ENCODE measurements at places on chromosomes 5 and 9. TPM values are rescaled to one million over a fixed set of nuclear protein-coding genes. Genes with fewer than 3 reads are reported as not detected.

Gene PDCD1LG2
- 17.0 TPM for total RNA-seq

Gene SUB1
- 189 TPM for total RNA-seq

DNA sequence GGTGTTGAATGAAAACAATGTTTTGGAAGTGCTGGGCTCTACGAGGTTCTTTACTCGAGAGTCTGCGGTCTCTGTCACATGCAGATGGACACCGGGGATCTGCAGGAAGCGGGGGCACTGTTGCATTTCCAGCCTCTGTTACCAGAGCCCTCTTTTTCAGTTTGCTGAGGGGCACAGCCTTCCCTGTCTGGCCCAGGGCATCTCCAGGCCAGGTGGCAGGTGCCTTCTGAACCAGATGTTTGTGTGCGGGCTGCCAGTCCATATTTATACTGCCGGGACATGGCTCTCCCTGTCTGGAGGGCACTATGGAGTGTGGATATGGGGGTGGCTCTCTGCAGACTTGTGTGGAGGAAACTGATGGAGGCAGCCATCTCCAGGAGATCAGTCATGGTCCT, 18.7 kb upstream of the POMT1 start:
- no peaks in the 10 kb centered on the region for H3K4me1 ChIP-seq
- no peaks in the 10 kb centered on the region for H3K27me3 ChIP-seq
- no peak overlapping the region for H3K27ac ChIP-seq

GRCh38 chr5:10158886-10159285, 90.8 kb downstream of the ATPSCKMT start:
- no peaks in the 10 kb centered on the region for H3K36me3 ChIP-seq
- no peaks in the 10 kb centered on the region for H3K27me3 ChIP-seq
- H3K4me3 ChIP-seq, result no peak overlapping the region
- H3K27ac ChIP-seq, result no peak overlapping the region
- no peak for DNase-seq
- H3K4me1 ChIP-seq, result no peaks in the 10 kb centered on the region

GRCh38 chr5:20032896-20033295, 44.9 kb upstream of the CDH18 start:
- no peaks in the 10 kb centered on the region for H3K27me3 ChIP-seq
- no peaks in the 10 kb centered on the region for H3K4me1 ChIP-seq
- H3K36me3 ChIP-seq, result no peaks in the 10 kb centered on the region
- H3K27ac ChIP-seq, result no peak overlapping the region
- DNase-seq, result no peak

GRCh38 chr5:172762214-172763119, 8.5 kb downstream of the DUSP1 start:
- no peak overlapping the region for H3K27ac ChIP-seq
- peaks cover 8% of the 10 kb centered on the region for H3K36me3 ChIP-seq
- no peak overlapping the region for H3K4me3 ChIP-seq

GRCh38 chr5:7897014-7897600, 28.2 kb downstream of the MTRR start:
- H3K27ac ChIP-seq, result no peak overlapping the region
- no peak overlapping the region for H3K4me3 ChIP-seq
- no peaks in the 10 kb centered on the region for H3K4me1 ChIP-seq
- no peaks in the 10 kb centered on the region for H3K36me3 ChIP-seq

- no peaks in the 10 kb centered on the region for H3K27me3 ChIP-seq
- H3K4me1 ChIP-seq, result peaks cover 12% of the 10 kb centered on the region
- no peak overlapping the region for H3K4me3 ChIP-seq
- no peak for DNase-seq
- no peaks in the 10 kb centered on the region for H3K36me3 ChIP-seq
Measured at GRCh38 chr5:89301321-89302025, 418.5 kb upstream of the MEF2C start.

DNA sequence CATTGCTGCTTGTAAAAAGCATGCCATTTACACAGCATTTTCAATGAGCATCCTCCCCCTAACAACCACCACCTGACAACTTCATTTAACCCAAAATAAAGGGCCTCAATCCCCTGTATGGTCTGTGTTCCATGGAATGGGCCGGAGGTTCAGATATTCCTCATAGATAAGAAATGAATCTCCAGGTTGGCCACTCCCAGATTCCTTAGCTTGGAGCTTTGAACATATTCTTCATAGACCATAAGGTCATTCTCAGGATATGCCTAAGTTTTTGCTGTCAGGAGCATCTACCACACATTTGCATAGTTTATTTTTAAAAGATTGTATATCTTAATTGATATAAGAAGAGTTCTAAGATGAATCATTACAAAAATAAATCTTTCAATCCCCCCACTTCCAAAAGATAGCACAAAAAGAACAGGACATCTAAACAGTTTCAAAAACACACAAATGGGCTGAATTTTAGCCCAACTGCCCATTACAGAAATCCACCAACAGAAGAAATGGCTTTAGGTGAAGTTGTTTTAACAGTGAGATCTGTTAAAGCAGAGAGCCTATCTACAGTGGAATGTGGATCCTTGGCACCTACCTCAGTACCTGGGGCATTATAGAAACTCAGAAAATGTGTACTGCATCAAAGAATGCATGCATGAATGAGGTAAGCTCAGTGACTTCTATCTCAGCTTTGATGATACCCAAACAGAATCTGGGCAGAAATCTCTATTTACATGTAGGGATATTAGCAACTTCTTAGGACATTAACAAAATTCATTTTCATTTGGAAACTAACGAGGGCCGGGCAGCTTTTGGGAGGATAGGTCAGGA, 179.8 kb downstream of the SEC61B start:
- no peaks in the 10 kb centered on the region for H3K36me3 ChIP-seq
- DNase-seq, result no peak

DNA sequence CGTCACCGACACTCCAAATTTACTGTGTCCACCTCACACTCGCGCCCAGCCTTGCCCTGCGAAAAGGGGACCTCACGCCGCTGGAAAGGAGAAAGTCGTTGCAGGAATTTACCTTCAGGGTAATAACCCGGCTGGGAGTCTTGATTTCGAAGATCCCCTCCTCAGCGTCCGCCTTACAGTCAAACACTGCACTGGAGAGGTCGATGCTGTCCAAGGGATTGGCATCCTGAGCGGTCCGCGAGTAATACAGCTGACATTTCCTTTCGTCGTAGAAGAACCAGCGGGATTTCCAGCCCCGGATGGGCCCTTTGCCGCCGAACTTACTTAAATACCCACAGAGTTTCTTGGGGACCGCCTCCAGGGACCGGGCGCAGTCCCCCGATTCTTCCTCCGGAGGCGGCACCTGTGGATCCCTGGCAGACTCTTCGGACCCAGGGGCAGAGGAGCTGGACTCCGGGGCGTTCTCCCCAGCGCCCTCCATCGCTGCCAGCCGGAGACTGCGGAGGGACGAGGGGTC, 330 bp downstream of the TBC1D2 start:
- H3K4me3 ChIP-seq, result peak overlapping the region; percentile 95
- DNase-seq, result no peak
- H3K27me3 ChIP-seq, result no peaks in the 10 kb centered on the region
- H3K4me1 ChIP-seq, result no peaks in the 10 kb centered on the region
- H3K36me3 ChIP-seq, result no peaks in the 10 kb centered on the region

DNA sequence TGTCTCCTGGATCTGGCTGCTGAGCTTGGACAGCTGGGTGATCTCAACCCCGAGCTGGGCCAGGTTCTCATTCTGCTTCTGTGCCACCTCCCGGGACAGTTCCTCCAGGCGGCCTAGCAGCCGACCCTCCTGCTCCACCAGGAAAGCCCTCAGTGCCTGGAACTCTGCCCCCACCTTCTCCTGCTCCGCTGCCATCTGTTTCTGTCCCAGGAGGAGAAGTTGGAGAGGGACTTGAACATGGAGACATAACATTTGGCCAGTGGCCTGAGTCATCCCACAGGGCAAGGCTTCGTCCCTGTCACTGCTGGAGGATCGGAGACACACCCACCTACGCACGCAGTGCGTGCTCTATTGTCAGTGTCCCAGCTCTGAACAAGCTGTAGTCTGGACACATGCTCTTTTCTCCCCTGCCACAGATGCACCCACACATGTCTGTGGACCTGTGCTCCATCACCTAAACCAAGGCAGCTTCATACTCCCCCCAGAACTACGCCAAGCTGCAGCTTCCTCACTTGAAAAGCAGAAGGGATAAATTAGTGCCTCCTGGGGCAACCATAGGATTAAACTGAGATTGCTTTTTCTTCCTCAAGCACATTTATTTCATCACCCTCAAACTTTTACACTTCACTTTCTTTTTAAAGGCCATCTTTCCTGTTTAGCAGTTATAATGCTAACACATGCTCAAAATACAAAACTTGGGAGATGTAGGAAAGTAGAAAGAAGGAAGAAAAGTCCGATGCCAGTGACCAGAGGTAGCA, 4.9 kb downstream of the TRIM7 start:
- peaks cover 7% of the 10 kb centered on the region for H3K4me1 ChIP-seq
- no peak overlapping the region for H3K27ac ChIP-seq
- peak; percentile 57 for DNase-seq
- peaks cover 5% of the 10 kb centered on the region for H3K27me3 ChIP-seq
- no peak overlapping the region for H3K4me3 ChIP-seq
- H3K36me3 ChIP-seq, result no peaks in the 10 kb centered on the region

DNA sequence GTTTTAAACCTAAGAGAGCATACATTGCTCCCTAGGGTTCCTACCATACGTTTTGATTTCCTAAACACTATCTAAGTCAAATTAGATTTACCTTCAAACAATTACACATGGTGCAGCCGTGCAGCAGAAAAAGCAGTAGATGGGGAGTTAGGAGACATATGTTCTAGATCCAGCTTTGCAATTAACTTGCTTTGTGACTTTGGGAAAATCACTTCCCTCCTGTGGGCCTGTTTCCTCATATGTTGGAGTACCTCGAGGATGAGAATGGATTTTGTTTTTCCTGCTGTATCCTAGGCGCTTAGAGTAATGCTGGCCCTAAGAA, 711 bp downstream of the MRPL50 start:
- peak overlapping the region; percentile 95 for H3K27ac ChIP-seq
- peak overlapping the region; percentile 55 for H3K4me3 ChIP-seq
- no peak for DNase-seq

DNA sequence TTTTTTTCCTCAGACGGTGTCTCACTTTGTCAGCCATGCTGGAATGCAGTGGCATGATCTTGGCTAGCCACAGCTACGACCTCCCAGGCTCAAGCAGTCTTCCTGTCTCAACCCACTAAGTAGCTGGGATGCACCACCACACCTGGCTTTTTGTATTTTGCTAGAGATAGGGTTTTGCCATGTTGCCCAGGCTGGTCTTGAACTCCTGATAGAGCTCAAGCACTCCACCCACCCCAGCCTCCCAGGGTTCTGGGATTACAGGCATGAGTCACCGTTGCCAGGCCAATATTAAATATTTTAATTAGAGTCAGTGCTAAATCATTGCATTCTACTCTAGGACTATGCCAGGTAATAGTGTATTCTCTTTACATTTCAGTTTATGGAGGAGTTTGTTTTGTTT, 41.5 kb downstream of the UBE2R2 start:
- peak; percentile 20 for DNase-seq
- no peak overlapping the region for H3K4me3 ChIP-seq
- H3K36me3 ChIP-seq, result no peaks in the 10 kb centered on the region
- peaks cover 7% of the 10 kb centered on the region for H3K4me1 ChIP-seq
